BJ (cell line): ENCODE measurements at places on chromosomes 7 and 10.

GRCh38 chr10:132423966-132424861 lies 27.2 kb downstream of the PWWP2B start:
- DNase-seq, result no peak

DNA sequence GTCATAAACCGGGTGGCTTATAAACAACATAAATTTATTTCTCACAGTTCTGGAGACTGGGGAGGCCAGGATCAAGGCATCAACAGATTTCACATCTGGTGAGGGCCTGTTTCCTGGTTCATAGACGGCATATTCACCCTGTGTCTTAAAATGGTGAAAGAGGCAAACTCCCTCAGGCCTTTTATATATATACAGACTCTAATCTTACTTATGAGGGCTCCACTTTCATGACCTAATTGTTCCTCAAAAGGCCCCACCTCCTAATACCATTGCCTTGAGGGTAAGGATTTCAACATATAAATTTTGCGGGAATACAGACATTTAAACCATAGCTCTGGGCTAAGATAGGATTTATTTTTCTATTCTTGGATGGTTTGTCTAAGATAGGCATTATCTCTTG lies 187.2 kb downstream of the PPP1R3A start:
- DNase-seq, result no peak

DNA sequence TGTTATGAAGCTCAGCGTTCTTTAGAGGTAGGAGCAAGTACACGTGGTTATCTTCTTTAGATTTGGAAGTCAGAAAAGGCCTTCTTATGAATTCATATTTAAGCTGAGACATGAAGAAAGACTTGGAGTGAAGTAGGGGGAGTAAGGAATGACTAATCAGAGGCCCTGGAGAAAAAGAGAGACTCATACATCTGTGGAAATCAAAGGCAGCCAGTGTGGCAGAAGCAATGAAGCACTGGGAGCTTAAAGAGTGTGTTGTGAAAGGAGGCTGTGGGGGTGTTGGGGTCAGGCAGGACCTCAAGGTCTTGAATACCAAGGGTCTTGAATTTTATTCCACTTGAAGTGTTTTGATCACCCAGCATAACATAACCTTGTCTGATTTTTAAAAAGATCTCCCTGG lies 35.7 kb upstream of the FGL2 start:
- DNase-seq, result no peak

- no peak for DNase-seq
Measured at GRCh38 chr7:155533827-155534690, 12.3 kb downstream of the CNPY1 start.

- DNase-seq, result no peak
Measured at GRCh38 chr7:155965010-155965409, 152.7 kb upstream of the SHH start.

DNA sequence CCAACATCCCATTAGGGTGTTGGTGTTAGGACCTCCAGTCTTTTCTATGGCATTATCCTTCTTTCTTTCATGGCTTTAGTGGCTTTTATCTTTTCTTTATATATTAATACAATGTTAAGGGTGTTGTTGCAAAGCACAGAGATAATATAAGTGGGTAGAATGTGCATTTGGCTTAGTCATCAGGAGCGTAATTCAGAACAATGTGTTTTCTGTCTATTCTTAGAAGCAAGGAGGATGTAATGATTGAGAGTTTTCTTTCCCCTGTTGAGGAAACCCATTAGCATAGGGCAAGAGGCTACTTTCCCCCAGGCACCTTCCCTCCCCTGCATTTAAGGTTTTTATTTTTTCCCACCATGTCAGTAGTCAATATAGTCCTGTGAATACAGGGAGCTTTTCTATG lies 79.7 kb downstream of the TMEM106B start:
- DNase-seq, result no peak

- peak; percentile 54 for DNase-seq
Measured at GRCh38 chr10:77501152-77501845, 136.3 kb downstream of the KCNMA1 start.

DNA sequence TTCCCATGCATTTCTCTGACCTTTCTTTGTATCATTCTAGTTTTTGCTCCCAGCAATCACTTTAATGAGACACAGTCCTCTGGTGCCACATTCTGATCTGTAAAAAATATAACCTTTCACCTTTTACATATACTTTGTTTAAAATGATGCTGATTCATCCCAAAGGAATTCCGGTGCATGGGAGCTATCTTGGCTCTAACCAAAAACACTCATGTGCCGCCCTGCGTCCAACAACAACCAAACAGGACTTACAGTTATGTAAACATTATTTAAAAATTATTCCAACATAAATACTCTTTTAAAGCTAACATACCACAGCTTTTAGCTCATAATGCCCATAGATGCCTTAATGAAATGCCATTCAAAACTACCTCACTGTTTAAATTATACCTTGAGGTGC lies 7.7 kb upstream of the OPALIN start:
- no peak for DNase-seq

DNA sequence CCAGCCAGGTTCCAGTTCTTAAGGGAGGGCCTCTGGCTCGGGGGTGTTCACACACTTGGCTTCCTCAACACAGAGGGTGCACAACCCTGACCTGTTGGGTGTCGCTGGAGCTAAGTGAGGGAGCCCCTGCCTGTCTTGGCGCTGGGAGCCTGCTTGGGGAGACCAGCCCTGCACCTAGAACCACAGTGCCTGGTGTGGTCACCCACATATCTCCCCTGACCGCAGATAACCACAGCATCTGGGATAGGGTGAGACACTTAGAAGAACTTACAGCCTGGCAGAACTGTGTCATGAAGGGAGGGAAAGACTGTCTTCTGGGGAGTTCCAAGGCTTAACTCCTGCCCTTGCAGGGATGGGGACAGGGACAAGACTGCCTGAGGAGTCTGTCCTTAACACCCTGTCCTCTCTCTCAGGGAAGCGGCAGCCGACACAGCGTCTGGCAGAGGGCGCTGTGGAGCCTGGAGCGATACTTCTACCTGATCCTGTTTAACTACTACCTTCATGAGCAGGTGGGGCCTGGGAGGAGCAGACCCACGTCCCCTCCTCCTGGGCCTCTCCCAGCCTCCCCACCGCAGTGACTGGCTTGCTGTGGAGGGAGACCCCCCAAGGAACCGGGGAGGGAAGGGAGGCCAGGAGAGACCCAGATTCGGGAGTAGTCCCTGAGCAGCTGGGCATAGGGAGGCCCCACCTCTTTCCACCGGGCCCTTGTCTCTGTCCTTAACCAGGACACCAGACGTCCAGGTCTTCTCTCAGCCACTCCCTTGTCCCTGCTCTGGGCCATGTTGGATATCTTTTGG lies 59.0 kb downstream of the PALD1 start:
- no peak for DNase-seq

- DNase-seq, result no peak
Measured at GRCh38 chr7:127473409-127473808, 80.9 kb upstream of the ZNF800 start.

DNA sequence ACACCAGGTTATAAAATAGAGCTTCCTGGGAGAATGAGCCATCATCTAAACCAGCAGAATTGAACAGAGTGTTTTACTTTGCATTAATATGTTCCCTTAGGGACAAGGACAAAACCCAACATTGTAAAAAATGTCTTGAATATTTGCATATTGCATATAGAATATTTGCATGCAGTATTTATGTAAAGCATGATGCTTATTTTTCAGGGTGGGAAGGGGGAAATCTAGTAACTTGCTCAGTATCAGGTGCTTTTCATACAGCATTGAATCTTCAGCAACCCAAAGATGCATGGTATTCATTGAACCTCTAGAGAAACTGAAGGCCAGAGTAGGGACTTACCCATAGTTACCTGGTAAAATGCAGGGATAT lies 409.2 kb upstream of the ZMIZ1 start:
- DNase-seq, result no peak

DNA sequence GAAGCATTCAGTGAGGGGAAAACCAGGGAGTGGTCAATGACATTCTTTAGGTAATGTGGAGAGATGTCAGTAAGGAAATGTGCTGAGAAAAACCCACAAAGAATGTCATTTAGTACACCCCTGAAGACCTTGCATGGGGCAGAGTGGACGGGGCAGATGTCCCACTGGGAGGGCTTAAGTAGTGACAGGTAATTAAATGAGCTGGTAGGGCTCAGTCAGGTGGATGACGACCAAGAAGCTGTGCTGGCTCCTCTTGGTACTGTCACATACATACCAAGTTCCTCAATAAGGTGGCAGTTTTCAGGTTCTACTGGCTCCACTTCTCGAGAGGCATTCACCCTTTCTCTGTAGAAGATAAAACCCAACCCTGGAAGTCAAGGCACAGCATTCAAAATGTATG lies 1.8 kb downstream of the PON3 start:
- DNase-seq, result no peak

DNA sequence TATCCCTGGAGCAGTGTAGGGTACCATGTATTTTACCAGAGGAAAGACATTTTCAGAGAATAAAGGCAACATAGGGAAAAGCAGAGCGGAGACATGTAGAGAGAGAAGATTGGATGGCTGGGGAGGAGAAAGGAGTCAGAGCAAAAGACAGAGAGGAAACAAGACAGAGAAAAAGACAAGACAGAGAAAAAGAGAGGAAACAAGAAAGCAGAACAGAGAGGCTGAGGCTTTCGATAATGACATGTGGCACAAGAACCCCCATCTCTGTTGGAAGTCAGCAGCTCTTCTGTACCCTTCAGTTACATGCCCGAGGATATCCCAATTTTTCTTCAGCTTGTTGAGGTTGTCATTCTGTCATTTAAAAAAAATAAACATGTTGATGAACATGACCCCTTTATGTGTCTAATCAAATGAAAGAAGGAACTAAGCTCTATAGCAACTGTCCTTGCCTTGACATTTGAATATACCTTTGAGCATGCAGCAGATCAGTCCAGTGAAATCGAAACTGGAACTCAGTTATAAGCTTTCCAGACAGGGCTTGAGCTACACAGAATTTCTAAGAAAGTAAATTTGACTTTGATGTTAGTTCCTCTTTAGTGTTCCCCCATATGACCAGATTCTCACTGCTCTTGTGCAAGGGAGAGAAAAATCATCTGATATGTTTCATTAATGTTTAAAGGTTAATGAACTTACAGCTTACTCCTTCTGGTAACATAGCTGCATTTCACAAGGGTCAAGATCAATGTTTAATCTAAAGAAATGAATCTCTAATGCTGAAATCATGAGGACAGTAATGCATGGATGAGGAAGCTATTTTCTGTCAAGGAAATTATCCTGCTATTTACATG lies 75.1 kb upstream of the SP4 start:
- no peak for DNase-seq

DNA sequence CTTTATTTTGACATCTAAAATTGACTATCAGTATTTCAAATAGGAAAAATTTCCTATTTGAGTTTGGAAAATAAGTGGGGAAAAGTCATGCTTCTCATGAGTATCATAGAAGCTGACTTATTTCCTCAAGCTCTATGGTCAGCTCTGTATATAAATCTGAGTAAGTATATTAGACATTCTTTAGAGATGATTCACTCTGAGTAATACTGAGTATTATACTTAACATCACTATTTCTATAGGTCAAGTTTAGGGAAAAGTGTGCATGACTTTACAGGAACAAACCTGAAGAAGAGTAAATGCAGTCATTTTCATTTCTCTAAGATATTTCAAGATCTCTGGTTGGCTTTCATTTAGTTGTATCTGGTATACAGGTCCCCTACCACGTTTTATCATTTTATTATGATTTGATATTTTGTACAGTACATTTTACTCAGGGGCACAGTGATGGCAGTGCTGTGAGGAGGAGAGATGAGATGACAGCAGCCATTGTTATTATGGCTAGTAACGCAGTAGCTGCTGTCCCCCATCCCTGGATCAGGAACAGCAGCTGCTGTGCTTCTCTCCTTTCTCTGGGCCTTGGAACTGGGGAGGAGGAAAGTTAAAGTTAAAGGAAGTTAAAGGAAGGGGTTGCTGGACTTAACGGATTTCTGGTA lies 15.2 kb downstream of the SND1 start:
- DNase-seq, result peak; percentile 8

- no peak for DNase-seq
Measured at GRCh38 chr10:51314481-51314880, 240.2 kb downstream of the PRKG1 start.

GRCh38 chr7:140610204-140611165 lies 30.1 kb downstream of the DENND2A start:
- DNase-seq, result no peak

- DNase-seq, result no peak
Measured at GRCh38 chr10:126674741-126675515, 4.4 kb upstream of the C10orf90 start.

DNA sequence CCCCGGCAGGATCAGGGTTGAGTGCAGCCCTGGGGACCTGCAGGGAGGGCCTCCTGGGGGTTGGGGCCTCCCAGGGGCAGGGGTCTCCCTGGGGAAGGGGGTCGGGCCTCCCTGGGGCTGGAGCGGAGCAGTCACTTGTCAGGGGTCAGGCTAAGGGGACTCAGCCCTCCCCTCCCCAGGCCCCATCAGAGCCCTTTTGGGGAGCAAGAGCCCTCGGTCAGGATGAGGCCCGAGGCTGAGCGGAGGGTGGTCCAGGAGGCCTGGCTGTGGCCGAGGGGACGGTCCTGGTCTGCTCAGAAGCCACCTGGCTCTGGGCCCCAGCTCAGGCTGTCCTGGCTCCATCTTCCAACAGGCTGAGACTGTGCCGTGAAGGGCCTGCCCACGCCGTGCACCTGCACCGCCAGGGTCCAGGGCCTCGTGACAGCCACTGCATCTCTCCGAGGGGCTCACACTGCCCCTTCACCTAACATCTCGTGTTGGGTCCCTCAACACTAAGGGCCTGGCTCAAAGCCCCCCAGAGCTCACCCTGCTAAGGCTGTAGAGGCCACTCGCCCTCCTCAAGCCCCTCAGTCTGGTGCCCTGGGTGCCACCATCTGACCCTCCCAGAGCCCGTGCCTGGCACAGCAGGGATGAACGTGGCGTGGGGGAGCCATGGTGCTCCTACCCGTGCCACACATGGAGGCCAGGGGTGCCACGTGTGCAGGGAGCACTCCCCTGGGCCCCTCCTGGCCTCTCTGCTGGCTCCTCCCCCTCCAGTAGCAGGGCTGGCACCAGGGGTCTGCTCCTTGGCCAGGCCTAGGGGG lies 12.9 kb downstream of the BHLHA15 start:
- no peak for DNase-seq

GRCh38 chr7:45158471-45158870 lies 880 bp downstream of the RAMP3 start:
- DNase-seq, result no peak

- DNase-seq, result no peak
Measured at GRCh38 chr7:39720586-39720985, 97.2 kb downstream of the RALA start.
